Left renal pelvis (tissue), 4 donors: ENCODE measurements at places on chromosomes 16 and 17. TPM values are rescaled to one million over a fixed set of nuclear protein-coding genes. Genes with fewer than 3 reads are reported as not detected.

DNA sequence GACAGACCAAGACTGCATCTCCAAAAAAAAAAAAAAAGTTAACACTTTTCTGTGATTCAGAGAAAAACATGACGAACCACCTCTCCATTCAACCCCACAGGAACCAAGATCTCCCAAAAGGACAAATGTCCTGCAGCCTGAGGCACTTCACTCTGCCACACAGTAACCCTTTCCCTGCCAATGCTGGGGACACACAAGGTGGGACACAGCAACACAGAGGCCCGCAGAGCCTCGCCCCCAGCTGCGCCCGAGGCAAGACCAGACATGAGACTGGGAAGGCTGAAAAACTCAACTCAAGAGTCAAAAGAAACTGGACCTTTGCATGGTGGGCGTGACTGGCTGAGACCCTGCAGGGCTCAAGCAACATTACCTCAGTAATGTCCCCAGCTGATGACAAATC lies 34.0 kb downstream of the FANCA start:
- DNase-seq = no peak

DNA sequence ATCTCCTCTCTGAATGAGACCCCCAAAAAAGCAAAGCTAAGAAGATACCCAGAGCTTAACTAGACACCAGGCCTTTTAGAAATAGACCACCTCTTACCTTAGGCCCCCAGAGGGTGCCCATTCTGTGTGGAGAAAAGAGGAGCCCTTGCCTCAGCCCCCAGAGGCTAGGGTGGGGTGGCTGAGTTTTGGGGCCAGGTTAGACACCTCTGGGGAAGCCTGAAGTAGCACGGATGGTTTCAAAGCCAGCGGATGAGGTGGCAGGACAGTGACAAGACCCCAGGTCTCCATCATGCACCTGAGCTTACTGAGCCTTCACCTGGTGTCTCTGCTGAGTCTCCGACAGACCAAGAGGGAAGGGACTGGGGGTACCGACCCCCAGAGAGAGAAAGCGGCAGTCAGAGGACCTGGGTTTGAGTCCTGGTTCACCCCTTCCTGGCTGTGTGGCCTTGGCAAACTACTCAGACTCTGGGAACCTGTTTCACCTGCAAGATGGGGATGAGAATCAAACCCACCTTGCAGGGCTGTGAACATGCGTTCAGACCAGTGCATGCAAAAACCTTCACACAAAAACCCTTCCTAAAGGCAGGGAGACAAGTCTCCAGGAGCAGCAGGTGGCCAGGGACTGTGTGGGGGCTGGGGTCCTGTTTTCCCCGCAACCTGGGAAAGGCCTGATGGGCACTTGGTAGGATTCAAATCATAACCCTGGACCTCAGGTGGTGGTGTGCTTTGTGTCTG lies 7.7 kb downstream of the SCGB1C2 start:
- DNase-seq = no peak

The RNF112 gene
- 0.82 TPM for polyA plus RNA-seq

DNA sequence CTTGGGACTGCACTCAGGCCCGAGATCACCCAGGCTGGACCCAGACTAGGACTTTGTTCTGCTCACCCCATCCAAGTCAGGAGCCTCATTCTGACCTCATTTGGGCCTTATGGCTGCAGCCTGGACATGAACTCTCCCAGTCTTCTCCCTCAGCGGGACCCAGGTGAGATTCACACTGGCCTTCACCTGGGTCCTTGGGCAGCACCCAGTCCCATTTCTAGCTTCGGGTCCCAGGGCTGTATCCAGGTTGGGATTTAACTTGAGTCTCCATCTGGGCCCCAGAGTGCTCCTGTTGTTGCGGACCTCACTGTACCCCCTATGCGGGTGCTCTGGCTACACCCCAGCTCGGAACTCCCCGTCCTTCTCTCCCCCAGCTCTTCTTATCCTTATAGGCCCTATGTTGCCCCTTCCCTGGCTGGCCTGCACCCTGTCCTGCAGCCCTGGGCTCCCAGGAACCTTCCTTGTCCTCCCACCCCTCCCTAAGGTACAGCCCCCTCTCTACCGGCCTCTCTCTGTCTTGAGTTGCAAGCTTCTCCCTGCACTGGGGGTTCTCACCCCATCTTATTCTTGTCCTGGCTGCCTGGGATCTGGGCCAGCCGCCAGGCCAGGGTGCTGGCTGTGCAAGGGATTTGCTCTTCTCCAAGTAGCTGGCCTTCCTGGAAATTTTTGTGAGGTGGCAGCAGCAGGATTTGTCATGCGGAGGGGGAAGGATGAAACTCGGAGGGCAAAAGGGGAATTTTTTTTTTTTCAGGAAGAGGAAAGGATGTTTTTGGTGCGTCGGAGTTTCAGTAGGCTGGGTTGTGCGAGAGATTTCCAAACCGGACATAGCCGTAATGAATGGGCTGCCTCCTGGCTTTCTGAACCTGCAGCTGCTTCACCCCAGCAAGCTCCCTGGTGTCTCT lies 904 bp downstream of the MAP2K3 start:
- no peak for DNase-seq

DNA sequence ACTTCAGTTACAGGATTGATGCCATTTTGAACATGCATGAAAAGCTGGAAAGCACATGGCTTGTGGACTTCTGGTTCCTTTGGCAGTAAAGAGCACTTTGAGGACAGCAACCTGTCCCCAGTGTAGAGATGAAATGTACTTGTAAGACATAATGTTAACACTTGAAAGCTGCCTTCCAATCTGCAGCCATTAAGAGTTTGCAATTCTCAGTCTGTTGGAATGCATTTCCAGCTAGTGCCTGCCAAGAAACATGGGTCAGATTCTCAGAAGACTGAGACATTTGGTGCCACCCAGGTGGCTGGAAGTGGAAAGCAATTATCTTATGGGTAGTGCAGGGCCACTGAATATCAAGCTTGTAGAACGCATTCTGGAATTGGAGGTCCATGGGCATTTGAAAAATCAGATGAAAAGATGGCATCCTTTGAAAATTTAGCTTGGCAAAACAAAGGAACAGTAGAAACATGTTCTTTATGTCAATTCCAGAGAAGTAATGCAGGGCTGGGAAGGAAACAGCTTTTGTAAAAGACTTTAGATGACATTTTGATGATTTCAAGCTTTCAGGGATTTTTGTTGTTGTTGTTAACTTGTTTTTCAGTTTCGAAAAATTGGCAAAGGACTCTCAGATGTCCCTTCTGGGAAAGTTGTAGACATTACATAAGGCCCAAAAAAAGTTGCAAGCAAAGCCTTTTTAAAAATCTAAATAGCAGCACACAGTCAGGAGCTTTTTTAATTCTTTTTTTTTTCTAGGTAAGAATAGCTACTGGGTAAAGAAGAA lies 147.0 kb downstream of the ABCA8 start:
- DNase-seq = no peak

- no peak for DNase-seq
These were observed 2.4 kb upstream of the ALOXE3 start for GRCh38 chr17:8120520-8121406.

The KRT17 gene
- 1.6 TPM for polyA plus RNA-seq

DNA sequence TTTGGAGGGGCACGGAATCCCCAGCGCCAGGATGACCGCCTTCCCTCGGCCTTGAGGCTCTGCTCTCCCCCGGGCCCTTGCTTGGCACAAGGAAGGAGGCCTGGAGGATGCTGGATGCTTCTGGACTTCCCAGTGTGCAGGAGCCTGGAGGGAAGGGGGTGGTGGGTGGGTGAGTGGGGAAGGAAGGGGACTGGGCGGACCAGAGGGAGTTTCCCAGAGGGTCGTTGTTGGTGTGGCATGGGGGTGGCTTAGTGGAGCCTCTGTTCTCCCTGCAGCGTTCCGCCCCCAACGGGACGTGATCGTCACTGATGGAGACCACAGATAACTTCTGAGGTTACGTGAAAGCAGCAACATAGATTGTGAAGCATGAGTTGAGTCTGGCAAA lies 140.0 kb downstream of the IRF8 start:
- DNase-seq = no peak

DNA sequence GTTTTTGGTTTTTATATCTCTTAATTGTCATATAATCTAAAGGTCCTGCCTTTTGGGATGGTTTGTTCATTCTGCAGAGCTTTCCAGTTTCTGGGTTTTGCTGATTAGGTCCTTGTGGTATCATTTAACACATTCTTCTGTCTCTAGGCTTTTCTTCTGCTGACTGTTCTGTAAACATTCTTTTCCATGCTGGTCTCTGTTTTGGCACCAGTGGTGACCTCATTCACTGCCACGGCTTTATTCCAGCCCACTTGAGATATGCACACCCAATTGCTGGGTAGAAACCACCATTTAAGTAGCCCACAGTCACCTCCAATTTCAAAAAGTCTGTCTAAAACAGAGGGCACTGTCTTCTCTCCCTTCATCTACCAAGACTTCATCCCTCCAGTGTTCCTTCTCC lies 31.1 kb upstream of the COX10 start:
- DNase-seq = no peak

The KRTAP3-2 gene
- not detected for polyA plus RNA-seq
